ENCODE measurements at places on chromosomes 6 and 20. TPM values are rescaled to one million over a fixed set of nuclear protein-coding genes. Genes with fewer than 3 reads are reported as not detected.

Gene MTHFD1L
- 30.2 TPM for total RNA-seq

DNA sequence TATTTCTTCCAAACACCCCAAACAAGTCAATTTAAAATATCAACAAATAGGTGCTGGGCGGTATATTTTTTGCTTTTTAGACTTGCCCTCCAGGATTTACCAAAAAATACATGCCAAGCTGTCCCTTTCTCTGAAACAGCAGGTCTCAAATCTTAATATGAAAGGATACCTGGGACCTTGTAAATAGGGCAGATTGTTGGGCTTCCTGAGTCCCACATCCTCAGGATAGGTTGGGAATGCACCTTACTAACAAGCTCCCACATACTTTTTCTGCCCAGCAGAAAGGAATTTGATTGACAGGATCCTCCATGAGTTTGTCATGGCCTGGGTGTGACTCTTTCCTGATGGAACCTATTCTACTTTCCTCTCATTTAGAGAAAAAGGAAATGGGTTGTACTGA lies 4.9 kb upstream of the SLC24A3 start:
- no peak for DNase-seq

- DNase-seq: no peak
These were observed 184.3 kb downstream of the PRKN start for GRCh38 chr6:162543221-162543620.

- no peak for DNase-seq
These were observed 39.9 kb downstream of the MYB start for GRCh38 chr6:135221042-135221441.

DNA sequence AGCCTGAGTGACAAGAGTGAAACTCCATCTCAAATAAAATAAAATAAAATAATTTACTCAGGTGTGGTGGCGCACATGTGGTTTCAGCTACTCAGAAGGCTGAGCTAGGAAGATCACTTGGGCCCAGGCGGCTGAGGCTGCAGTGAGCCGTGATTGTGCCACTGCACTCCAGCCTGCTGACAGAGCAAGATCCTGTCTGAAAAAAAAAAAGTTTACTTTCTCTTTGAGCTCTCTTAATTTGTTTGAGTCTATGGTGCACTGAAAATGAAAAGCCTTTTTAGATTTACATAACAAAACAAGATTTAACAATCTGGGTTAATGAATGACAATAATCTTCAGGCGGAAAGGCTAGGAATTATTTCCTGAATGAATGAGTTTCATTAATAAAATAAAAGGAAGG lies 23.3 kb upstream of the NHSL1 start:
- no peak for DNase-seq

DNA sequence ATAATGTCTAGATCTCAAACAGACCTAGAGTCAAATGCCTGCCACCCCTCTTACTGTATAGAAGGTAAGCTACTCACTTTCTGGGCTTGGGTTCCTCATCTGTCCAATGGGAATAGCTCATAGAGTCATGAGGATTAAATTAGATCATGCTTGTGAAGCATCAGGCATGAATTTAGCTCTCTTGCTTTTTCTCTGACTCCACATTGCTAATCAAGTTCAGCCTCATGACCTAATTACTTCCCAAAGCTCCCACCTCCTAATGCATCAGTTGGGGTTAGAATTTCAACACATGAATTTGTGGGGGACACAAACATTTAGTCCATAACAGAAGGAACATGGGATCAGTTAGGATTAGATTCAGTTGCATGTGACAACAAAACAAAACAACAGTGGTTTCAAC lies 4.6 kb upstream of the DDX27 start:
- no peak for DNase-seq

Gene PEDS1
- total RNA-seq: 44.1 TPM

- DNase-seq: no peak
These were observed 186.3 kb downstream of the OGFRL1 start for GRCh38 chr6:71474942-71475341.

GRCh38 chr20:3492669-3493068 lies 21.9 kb downstream of the ATRN start:
- no peak for DNase-seq

Gene CCNC
- 45.3 TPM for total RNA-seq

DNA sequence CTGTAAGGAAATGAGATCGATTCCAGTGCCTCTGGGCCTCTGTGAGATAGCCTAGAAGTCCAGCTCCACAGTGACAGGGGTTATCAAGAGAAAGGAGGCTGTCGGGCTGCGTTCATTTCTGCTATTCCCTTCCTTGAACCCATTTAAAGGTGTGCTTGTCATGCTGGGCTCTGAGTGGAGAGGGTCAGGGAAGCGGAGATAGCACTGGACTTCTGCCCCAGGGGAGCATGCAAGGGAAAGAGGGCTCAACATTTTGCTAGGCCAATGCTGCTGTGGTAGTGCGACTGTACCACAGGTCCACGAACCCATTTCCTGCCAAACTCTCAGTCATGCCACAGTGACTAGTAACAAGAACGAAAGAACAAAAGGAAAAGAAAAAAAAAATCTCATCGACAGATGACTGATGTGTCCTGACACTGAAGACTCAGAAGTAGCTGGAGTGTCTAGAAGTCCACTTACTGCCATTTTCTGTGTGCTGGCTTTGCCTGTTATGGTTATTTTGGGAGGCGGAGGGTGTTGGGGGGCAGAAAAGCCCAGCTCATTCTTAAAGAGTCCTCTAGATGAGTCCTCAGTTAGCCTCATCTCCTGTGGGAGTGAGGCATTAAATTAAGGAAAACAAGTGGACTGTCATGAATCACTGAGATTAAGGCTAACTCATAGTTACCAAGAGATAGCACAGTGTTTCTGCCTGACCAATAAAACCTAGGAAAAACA lies 8.1 kb downstream of the NEDD9 start:
- DNase-seq: no peak

DNA sequence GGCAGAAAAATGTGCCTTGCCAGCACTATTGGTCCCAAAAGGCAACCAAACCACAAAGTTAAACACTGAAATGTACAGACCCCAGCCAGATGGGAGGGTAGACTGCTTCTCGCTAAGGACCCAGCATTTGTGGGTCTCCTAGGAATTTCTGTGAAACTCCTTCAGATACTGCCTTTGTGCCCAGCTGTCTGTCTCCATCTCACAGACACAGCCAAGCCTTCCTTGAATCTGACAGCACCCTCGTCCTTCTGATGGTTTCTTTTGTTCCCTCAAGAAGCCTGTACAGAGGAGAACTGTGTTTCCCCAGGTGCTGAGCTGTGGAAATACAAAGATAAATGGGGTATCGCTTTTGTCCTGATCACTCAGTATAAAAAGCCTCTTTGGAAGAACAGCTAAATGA lies 254.0 kb upstream of the TAB2 start:
- no peak for DNase-seq
